ENCODE measurements at places on chromosomes 7 and 10.
A peak's percentile ranks its signal among the peaks of the same experiment; 100 is the strongest.

- no peak for DNase-seq
Measured at GRCh38 chr7:151821806-151822540, 54.9 kb downstream of the PRKAG2 start.

GRCh38 chr10:6919077-6919476, 339.0 kb upstream of the PRKCQ start:
- no peak for DNase-seq

- no peak for DNase-seq
Measured at GRCh38 chr10:63123727-63124362, 9.3 kb upstream of the NRBF2 start.

DNA sequence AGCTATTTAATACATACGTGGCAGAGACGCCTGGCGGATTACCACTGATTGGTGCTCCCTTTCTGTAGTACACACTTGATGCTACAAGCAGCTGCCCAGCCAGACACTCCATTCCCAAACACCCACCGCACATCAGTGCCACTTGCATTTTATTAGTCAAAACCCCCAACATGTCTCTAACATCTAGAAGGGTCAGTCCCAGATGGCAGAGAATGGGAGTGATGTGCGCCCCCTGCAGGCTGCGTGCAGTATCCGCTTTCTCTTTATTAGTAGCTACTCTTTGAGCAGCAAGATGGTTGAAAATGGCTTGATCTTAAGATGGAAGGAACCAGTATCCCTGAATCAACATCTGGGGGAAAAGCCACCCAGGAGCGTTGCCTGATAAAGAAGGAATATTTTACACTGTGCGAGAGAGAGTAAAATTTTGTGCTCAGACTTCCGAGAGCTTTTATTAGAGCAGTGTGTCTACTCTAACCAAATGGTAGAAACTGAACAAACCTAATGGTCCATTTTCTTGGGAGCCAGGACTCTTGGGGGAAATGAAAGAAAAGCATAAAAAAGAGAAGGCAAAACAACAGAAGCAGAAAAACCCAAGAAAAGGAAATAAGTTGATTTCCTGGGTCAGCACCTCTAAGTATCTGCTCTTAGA, 78.3 kb downstream of the ST8SIA6 start:
- no peak for DNase-seq

DNA sequence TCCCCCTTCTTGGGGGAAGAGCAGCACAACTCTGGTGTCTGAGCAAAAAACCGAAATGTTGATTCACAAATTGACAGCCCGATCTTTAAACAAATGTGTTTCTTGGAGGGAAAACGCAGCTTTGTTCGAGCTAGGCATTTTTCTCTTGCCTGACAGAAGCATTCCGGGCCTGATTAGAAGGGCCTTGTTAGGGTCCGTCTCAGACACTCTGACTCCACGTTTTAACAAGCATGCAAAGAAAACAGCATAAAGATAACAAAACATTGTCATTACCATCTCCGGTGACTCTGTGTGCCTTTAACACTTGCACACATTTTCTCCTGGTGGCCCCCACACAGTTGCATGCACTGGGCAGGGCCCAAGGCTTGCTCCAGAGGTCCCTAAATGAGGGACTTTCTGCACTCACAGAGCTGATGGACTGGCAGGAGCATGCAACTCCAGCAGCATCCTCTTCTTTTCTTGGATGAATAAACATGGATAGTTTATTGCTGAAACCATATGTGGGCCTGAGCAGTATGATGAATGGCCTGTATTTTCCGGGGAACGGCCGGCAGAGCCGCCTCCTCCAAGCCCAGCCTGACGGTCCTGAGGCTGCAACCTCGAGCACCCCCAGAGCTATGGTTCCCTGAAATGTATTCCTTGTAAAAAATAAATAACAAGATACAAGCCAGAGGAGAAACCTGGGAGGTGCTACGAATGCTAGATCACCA, 50.9 kb downstream of the EBF3 start:
- DNase-seq = no peak

DNA sequence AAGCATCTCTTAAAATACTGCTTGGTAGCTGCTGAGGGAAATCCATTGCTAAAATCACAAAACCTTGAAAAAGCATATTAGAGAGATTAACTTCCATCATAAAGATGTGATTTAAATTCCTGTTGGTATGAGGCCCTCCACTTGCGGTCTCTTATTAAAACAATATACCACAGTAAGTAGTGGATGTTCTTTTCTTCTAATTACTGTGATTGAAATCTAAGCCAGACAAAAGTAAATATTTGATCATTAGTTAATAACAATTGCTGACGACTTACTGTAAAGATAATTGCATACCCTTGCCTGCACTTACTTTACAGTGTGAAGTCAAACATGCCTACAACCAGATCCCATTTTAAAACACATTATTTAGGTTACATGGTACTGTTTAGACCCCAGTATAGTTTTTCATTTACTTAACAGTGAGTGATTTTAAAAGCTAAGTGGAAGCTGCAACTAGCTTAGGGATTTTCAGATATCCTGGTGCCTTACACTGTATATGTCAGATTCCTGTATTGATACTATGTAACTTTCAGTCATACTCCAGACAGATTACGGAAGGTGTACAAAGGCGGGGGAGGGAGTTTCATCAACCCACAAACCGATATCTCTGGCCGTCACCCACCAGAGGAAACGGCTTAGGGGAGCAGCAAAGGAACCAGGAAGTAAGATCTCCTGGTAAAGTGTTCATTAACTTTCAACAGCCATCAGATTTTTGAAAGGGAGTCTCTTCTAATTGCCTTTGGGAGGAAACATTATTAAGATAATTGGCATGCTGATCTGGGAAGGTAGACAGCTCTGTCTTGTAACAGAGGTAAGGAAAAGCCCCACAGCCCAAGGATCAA, 986 bp downstream of the NRP1 start:
- no peak for DNase-seq

DNA sequence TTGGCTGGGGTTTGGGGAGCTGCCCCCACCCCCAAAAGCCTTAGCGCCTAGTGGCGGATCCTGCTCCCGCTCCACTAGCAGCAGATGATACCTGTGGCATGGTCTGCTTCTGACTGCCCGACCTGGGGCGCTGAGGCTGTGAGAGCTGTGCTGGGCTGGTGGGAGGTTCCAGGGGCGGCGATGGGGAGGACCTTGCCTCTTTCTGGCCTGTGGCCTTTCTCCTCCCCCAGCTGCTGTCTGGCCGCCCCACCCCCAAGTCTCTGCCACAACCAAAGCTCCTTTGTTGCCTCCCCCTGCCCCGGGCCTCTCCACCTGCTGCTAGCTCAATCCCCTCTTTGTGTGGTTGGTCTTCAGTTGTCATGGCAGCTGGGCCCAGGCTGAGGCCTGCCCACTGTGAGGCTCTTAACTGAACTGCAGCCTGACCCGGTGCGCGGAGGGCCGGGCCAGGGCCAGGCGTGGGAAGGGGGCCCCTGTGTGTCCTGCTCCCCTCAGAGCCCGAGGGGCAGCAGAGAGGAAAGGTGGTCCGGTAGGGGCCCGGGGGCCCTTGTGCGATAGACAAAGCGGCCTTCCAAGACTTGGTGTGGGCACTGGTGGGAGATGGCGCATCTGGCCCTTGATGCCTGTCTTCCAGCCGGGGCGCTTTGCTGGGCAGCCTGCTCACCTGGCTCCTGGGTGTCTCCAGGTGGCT, 4.7 kb downstream of the ZNF775 start:
- no peak for DNase-seq

DNA sequence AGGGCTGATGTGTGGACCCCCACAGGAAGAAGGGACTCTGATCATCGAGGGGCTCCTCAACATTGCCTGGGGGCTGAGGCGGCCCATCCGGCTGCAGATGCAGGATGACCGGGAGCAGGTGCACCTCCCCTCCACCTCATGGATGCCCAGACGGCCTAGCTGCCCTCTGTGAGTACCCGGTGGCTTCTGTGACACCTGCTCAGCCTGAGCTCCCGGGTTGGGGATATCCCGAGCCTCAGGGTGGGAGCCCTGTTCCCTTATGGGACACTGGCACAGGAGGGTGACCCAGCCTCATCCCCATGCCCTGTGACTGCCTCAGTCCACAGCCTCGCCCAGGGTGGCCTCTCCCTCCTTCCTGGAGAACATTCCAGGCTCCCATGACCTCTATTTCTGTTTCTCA, 3.9 kb upstream of the DEPP1 start:
- DNase-seq = no peak

- DNase-seq = no peak
Measured at GRCh38 chr10:72335394-72336258, 19.1 kb downstream of the DNAJB12 start.

DNA sequence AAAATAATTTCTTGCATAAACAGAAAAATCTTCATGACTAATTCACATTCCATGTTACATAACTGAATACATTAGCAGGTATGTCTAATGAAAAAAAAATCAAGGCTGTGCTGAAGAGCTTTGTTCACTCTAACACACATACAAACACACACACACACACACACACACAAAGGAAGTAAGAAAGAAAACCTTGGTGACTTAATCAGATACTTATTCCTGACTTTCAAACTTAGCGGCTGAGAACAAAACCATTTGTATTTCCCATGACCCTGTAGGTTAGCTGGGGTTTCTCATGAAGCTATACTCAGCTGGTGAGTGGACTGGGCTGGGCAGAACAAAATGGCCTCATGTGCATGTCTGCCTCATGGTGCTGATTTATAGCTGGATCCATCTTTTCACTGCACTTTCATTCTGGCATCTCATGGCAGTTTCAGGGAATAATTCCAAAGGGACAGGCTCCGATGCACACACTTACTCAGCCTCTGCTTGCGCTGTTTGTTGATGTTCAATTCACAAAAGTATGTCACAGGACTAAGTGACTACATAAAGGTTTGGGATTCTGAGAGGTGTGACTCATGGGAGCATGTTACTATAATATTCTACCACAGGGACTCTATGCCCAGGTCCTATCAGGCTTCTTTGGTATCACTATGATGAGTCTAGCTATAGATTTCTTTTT, 161.2 kb downstream of the PCLO start:
- DNase-seq = no peak

DNA sequence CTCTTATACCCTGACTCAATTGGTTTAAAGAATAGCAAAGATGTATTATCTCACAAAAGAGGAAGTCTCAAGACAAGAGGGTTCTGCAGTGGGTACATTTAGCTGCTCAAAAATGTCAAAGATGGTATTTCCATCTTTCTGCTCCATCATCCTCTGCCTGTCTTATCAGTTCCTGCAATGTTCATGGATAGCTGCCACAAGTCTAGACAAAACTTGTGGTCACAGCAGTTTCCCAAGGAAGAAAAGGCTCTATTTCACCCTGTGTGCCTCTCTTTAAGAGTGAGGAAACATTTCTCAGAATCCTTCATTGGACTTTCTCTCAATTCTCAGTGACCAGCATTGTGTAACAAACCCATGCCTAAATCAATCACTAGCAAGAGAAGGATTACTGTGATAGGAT, 634.2 kb upstream of the AUTS2 start:
- DNase-seq = no peak

- DNase-seq = no peak
Measured at GRCh38 chr10:10644676-10645385, 372.8 kb upstream of the CELF2 start.

- no peak for DNase-seq
Measured at GRCh38 chr10:29807163-29807806, 172.5 kb upstream of the SVIL start.

- DNase-seq = peak; percentile 83
Measured at GRCh38 chr10:131641231-131641630, 259.6 kb upstream of the PPP2R2D start.

DNA sequence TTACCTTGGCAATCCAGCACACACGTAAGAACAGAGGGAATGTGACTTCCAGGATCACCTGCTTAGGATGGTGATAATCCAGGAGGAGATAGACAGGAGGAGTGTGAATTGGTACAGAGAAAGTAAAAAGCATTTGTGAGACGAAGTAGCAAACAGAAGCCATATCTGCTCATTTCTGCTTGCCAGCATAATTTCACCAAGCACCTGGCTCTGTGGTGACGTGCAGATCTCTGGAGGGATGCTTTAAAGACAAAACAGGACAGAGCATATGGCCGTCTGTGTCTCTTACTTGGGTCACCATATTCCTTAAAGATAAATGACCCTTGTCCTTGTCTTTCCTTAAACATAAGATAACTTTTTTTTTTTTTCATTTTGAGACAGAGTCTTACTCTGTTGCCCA, 90.2 kb upstream of the ARHGAP21 start:
- DNase-seq = no peak

DNA sequence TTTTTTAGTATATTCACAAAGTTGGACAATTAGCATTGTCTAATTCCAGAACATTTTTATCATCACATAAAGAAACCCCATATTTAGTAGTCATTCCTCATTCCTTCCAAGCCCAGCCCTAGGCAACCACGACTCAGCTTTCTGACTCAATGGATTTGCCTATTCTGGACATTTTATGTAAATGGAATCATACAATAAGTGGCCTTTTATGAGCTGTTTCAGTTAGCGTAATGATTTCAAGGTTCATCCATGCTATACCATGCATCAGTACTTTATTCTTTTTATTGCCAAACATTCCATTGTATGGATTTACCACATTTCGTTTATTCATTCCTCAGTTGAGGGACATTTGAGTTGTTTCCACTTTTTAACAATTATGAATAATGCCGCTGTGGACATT, 249.2 kb downstream of the DYNC1I1 start:
- no peak for DNase-seq

DNA sequence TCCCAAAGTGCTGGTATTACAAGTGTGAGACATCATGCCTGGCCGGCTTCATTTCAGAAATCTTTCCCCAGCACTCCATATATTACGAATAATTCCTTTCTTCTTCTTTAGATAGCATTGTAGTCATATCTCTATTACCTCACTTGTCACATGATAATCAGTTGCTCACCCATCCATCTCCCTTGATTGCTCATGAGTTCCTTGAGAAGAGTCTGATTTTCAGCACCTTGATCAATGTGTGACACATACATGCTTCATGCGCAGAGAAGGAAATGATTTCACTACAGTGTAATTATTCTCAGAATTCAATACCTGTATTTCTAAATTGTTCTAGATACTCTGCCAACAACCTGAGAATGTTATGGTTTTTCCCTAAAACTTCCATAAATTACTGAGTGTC, 26.7 kb upstream of the GGCT start:
- no peak for DNase-seq

DNA sequence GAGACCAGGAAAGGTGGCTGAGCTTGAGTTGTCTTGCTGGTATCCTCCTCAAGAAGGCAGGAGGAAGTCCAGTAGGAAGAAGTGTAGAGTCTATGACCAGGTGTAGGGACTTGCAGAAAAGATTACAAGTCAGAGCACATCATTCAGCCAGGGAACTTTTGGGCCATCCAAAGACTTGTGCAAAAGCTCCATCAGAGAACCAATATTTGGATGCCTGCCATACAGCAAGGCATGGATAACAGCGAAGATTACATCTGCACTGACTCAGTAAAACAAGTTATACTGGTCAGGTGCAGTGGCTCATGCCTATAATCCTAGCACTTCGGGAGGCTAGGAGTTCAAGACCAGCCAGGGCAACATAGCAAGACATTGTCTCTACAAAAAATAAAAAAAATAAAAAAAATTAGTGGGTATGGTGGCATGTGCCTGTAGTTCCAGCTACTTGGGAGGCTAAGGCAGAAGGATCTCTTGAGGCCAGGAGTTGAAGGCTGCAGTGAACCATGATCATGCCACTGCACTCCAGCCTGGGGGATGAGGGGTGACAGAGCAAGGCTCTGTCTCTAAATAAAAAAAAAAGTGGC, 13.2 kb upstream of the NMT2 start:
- DNase-seq = no peak

Data from DMS153 (cell line).